ENCODE measurements at places on chromosomes 2 and 18.

DNA sequence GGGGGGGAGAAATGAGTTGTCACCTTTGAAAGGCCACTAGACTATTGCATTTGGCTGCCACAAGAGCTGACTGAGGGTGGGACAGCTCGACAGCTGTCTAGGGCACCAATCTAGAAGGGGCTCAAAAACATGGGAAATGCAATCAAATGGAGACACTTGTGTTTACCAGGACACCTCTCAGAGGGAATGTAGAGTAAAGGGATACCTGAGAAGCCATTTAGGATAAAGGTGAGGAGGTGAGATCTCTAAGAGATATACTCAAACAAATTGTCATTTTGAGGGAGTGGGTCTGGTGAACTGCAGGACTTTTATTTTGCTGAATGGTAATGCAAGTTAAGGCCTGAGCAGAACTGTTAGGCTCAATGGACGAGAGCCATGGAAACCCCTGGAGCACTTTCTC is 159.8 kb downstream of the DDX1 start:
- no peak for DNase-seq

GRCh38 chr18:24868760-24869237 is 408.4 kb downstream of the HRH4 start:
- no peak for DNase-seq

DNA sequence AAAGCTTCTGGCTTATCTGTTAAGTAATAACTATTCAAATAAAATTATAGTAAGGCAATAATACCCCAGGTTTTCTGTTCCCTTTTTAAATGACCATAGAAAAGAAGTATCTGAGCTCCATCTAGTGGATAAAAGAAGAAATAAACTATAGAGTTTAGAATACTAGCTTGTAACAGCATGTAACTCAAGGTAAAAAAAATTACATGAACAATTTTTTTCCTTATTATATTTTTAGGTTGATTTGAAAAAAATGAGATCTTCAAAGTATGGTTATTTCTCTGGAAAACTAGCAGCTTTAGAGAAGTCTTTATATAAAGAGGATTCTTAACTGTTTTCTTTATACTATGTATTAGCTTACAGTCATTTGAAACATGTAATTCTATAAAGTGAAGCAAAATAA is 58.1 kb downstream of the NCKAP1 start:
- DNase-seq: no peak

DNA sequence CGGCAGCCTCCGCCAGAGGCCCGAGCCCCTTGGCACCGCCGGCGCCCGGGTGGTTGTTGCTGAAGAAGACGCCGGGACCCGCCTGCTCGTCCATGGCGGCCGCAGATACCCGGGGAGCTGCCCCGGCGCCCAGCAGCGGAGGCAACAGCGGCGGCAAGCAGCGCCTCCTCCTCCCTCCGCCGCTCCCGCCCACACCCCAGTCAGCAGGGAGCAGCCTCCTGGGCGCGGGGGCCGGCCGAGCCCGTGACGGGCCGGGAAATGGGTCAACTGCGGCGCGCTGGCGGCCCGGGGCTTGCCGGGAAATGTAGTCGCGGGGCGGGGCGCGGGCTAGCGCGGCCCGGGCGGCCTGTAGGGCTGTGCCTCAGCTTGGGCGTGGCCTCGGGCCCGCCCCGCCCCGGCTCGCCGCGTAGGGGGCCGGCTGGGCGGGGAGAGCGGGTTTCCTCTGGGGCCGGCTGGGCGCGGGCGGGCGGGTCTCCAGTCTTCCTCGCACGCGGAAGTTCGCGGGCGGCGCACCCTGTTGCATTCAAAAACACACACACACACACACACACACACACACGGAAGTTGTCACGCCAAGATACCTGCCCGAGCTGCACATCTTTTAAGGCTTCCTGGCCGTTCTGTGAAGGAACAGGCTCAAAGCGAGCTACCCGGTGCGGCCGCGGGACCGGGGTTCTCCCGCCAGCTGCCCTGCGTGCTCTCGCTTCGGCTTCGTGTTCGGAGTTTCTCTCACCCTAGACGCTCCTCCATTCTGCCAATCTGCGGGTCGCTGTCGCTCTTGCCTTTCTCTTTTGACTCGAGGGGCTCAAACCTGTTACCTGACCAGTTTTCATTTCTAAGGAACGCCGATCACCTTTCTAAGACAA is at the start of gene STRN:
Gene STRN (minus strand): TSS at position 167 of the 866 bp plus-strand sequence. CDS start 73 bp downstream, at position 94.
- DNase-seq: peak; percentile 91

GRCh38 chr2:157414050-157414449 is 29.8 kb downstream of the CYTIP start:
- no peak for DNase-seq

DNA sequence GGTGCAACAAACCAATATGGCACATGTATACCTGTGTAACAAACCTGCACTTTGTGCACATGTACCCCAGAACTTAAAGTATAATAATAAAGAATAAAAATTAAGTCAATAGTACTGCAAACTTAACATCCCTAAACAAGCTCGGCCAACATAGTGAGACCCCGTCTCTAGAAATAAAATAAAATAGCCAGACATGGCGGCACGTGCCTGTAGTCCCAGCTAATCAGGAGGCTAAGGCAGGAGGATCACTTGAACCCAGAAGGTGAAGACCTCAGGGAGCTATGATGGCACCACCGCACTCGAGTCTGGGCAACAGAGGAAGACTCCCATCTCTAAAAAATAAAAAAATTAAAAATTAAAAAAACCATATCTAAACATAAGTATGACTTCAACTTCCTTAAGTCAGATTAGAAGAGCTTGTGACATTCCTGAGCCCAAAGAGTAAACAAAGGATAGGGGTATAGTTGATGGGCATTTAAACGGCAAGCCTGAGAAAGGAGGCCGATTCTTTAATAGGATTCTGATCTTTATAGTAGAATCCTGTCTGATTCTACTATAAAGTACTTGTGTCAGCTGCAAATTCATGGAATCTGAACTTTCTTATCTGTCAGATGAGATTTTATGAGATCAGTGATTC is 1.6 kb downstream of the FAM124B start:
- no peak for DNase-seq

DNA sequence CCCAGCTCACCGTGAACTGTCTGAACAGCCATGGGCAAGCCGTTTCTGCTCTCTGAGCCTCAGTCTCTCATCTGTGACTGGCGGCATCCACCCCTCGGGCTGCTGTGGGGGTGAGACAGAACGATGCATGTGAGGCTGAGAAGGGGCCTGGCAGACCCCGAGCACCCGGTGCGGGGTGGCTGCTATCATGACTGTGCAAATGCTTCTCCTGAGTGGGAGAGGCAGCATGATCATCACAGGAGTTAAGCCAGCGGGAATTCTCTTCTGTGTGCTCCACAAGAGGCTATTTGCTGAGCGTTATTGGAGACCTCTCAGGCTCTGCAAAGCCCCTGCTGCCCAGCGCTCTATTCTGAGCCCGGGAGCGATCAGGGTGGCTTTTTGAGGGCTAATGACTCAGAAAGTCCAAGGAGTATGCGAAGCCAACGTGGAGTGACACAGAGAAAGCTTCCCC is 45.8 kb upstream of the ID2 start:
- no peak for DNase-seq

DNA sequence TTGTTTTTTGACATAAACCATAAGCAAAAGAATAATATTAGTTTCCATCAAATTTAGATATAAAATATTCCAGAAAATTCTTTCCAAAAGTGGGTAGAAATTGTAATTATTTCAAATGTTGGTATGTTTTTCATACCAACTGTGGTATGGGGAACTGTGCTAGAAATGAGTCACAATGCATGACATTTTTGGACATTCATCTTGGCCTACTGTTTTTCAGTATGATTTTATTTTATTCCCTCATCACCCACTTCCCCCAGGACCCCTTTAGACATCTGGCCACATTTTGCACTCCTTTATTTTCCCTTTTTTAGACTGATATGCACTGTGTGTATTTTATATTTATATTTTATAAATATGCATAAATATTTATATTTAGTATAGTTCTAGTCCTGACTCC is 97.1 kb downstream of the DPP4 start:
- DNase-seq: no peak

DNA sequence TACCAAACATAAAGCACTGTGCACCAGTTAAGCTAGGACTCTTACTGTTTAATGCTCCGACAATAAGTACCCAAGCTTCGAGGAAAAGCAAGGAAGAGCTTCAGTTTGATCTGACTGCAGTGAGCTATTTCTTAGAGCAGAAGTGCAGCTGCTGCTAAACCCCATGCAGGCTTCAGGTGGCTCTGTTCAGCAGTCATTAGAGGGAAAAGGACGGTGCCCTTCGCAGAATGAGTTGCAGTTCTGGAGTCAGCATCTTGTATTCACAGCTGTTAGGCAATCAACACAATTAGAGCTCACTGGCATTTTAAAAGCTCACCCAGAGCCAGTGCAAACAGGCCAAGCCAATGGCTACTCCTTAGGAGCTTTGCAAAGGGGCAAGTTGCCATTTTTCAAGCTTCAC is 1.5 kb upstream of the CERKL start:
- DNase-seq: no peak

DNA sequence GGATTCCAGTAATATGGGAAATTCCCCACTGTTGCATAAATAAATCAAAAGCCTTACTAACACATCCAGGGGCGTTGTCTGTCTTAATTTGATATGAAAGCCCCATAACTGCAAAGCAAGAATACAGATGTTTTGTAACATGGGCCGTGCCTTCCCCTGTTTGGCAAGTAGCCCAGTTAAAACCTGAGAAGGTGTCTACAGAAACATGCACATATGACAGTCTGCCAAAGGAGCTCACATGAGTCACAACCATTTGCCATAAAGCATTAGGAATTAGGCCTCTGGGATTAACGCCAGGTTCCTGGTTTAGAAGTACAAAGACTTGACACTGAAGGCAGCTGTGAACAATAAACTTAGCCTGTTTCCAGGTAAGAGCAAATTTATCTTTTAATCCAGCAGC is 43.1 kb upstream of the LONRF2 start:
- no peak for DNase-seq

DNA sequence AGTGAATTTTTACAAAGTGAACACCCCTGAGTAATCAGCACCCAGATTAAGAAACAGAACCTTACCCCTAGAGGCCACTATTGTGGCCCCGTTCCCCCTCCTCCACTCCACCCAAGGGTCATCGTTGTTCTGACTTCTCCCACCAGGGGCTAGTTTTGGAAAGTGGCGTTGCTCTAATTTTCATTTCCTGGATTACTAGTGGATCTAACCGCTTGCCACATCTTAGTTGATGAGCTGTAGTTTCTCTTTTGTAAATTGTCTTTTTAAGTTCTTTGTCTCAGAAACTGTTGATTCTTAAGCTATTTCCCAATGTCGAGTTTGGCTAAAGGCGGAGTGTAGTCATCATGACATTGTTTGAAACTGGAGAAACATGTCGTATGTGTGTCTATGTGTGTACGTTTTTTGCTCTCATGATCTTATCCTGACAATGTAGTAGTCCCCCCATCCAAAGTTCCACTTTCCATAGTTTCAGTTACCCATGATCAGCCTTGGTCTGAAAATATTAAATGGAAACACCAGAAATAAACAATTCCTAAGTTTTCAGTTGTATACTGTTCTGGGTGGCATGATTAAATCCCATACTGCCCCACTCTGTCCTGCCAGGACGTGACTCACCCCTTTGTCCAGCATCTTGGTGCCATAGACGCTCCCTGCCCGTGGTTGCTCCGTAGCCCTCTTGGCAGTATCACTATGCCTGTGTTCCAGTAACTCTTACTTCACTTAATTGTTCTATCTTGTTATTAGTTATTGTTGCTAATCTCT is 71.0 kb upstream of the SP3 start:
- DNase-seq: no peak

DNA sequence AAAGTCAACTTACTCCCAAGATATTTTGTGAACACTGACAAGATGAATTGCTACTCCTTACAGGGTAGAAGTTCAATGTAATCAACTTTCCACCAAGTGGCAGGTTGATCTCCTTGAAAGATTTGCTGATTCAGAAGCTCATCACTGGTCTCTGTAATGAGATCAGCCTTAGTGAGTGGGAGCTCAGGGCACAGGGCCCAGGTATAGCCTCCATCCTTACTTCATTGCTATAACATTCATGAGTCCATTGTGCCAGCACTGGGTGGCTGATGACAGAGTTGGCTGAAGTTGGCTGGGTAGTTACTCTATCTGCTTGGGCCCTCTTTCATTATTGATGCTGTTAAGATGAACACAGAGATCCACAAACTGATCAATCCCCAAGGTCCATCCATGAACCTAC is 379.0 kb downstream of the IRS1 start:
- DNase-seq: no peak

DNA sequence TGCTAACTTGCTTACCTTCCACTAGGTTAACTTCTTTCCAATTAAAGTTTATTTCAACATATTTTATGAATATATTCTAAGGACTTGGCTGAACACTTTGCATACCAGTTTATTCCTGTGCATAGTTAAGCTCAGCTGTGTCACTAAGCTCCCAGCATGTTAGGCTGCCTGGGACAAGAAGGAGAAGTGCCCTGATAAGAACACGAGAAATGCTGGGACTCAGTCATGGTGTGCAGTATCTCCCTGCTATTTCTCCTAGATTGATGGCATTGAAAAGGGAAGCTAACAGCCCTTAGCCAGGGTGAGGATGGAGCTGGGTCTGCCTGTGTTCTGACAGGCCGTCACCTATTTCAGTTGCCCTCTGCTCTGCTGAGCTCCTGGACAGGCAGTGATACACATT is 164.3 kb downstream of the TRABD2A start:
- no peak for DNase-seq

DNA sequence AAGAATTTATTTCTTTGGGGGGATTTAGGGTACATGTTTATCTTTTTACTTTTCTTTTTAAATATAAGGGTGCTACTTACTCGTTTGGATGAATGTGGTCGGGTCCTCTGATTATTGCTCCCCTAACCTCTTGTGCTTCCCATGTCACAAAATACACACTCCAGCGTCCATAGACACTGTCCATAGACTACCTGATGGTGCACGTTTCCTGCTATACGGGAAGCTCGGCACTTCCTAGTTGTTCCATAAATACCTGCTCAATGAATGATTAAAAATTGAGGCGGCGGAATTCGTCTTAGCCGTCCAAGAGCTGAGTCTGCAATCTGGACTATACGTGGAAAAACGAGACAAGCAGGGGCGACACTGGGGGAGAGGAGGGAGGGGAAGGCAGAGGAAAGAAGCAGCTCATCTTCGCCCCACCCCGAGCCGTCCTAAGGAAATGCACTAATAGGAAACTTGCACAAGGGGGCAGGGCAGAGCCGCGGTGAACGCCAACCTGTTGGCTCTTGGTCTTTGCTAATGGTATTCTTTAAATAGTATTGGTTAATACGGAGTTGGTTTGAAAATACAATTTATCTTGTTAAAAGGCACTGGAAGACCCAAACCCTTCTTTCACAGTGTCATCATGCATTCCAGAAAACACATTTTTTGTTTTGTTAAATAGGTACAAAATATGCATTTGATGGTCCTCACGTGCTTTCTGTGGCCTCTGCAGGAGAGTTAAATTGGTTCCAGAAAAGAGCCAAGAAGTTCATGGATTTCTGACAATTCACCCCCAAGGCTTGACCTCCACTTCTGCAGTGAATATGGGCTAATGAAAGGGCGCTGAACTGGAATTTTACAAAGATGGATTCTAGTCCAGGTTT is 73.0 kb upstream of the KCTD1 start:
- DNase-seq: no peak

GRCh38 chr2:238391042-238391689 is 35.6 kb upstream of the ASB1 start:
- DNase-seq: no peak

GRCh38 chr2:136167721-136168475 is 49.9 kb upstream of the CXCR4 start:
- DNase-seq: no peak

All from stimulated activated CD8-positive, alpha-beta memory T cell treated with anti-CD3 and anti-CD28 coated beads, Interleukin-15, amount 100 ng/mL, for 24 hours (primary cell).